ENCODE measurements at places on chromosomes 4 and X.
A peak's percentile ranks its signal among the peaks of the same experiment; 100 is the strongest.

DNA sequence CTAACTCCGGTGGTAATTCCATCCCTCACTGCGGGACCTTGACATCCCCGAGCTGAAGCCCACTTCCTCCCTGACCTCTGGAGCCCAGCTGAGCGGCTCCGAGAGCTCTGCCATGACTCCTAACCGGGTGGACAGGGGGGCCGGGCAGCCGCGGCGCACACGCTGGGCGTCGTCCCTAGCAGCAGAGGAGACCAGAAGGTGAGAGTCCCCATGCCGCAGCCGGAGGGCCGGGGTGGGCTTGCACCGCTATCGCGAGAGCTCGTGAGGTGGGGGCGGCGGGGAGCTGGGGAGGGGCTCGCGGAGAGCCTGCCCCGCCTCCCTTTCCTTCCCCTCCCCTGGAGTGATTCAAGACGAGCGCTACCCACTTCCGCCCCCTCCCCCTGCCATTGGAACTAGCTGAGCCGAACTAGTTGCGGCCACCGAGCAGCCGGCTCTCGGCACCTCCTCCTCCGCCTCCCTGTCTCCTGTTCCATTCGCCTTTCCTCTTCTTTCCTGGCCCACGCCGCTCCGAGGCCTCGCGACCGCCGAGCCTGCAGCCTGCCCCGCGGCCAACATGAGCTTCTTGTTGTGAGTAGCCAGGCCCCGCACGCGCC lies at the start of gene MOB1B:
Gene MOB1B, plus strand, starts transcription at position 386 of the 593 bp plus-strand sequence. Its CDS starts 168 bp downstream, at position 554.
- DNase-seq = peak; percentile 54

DNA sequence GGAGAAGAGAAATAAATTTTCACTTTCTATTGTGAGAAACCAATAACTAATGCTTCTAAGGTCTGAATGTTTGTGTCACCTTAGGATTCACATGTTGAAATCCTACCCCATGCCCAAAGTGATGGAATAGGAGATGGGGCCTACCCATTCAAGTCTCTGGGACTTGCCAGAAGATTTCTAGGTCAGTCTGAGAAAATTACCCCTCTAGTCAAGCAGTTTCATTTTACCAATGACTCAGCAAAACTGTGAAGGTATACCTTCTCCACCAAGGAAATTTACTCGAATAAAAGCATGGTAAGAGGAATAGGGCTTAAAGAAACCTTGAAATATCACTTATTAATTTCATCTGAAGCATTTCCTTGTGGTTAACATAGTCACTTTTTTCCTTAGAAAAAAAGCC lies 23.5 kb upstream of the PAPSS1 start:
- no peak for DNase-seq

- DNase-seq = no peak
These were observed 18.2 kb downstream of the ELF4 start for GRCh38 chrX:130091980-130092522.

DNA sequence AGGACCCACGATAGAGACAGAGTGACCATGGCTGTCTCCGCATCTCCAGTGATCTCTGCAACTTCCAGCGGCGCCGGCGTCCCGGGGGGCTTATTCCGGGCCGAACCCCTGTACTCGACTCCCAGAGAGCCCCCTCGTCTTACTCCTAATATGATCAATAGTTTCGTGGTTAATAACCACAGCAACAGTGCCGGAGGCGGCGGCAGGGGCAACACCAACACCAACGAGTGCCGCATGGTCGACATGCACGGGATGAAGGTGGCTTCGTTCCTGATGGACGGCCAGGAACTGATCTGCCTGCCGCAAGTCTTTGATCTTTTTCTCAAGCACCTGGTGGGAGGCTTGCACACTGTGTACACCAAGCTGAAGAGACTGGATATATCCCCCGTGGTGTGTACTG lies 343 bp downstream of the DACH2 start:
- DNase-seq = no peak

- DNase-seq = no peak
These were observed 36.4 kb upstream of the ADH4 start for GRCh38 chr4:99180382-99181070.

DNA sequence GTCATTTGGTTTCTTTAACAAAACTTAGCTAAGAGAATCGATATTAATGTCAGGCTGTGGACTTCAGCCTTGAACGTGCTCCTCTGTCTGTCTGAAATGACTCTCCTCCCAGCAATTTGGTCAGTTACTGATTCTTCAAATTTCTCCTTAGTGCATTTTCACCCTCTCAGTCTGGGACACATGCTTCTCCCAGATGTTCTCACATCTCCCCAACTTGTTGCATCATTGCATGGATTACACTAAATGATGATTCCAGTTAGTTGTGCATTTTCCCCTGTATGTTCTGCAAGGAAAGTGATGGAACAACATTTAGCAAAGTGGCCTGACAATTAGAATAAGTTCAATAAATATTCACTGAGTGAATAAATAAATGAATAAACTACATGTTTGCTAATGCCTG lies 94.4 kb downstream of the NLGN4X start:
- no peak for DNase-seq

DNA sequence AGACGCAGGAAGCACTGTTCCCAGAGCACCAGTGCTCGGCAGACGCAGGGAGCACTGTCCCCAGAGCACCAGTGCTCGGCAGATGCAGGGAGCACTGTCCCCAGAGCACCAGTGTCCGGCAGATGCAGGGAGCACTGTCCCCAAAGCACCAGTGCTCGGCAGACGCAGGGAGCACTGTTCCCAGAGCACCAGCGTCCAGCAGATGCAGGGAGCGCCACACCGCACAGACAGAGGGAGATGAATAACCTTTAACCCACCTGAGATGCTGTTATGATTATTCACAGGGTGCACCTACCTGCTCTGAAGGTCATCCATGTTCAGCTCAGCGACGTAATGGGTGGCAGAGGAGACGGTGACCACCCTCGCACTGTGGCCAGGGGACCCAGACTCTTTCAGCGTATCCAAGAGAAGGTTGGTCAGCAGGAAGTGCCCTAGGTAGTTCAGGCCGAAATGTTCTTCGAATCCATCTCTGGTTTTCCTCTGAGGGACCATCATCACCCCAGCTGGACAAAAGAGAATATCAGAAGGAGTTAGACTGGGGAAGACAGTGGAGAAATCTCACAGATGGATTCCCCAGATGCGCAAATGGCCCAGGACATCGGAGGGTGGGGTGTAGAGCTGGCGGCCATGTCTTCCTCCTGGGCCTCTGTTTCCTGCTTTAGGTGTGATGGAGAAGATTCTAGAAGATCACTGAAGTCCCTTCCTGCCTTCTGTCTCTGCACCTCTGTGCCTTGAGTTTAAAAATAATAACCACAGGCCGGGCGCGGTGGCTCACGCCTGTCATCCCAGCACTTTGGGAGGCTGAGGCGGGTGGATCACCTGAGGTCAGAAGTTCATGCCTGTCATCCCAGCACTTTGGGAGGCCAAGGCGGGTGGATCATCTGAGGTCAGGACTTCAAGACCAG lies 234.1 kb downstream of the DHRSX start:
- no peak for DNase-seq

DNA sequence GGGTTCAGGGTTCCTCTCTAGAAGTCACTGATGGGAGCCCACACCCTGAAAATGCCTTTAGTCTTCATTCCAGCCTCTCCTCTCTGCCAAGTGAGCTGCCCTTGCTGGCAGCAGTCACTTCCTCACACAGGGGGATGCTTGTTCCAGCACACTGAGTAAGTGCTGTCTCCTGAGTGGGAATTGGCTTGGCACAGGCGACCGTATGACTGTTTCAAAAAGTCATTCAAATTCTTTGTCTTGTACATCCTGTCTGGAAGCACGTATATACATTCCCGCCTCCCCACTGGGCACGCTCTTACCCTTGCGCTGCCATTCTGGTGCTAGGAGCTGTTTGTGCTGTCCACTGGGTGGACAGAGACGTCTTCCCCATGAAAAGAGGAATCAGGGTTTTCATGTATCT lies 40.2 kb upstream of the CD99 start:
- no peak for DNase-seq
